ENCODE measurements at places on chromosomes 5 and 9.
A peak's percentile ranks its signal among the peaks of the same experiment; 100 is the strongest.

DNA sequence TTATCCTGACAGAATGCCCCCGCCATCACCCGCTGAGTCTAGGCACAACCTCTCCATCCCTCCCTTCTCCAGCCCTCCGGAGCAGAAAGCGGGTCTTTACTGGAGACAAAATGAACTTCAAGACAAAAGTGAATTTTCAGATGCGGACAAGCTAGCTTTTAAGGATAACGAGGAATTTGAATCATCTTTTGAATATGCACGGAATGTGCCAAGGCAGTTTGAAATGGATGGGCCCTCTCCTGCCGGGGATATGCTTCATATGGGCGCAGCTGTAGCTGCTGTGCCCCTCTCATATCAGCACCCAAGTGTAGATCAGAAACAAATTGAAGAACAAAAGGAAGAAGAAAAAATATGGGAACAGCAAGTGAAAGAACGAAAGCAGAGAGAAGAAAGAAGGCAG lies 37.5 kb downstream of the CPLANE1 start:
- no peak for DNase-seq

DNA sequence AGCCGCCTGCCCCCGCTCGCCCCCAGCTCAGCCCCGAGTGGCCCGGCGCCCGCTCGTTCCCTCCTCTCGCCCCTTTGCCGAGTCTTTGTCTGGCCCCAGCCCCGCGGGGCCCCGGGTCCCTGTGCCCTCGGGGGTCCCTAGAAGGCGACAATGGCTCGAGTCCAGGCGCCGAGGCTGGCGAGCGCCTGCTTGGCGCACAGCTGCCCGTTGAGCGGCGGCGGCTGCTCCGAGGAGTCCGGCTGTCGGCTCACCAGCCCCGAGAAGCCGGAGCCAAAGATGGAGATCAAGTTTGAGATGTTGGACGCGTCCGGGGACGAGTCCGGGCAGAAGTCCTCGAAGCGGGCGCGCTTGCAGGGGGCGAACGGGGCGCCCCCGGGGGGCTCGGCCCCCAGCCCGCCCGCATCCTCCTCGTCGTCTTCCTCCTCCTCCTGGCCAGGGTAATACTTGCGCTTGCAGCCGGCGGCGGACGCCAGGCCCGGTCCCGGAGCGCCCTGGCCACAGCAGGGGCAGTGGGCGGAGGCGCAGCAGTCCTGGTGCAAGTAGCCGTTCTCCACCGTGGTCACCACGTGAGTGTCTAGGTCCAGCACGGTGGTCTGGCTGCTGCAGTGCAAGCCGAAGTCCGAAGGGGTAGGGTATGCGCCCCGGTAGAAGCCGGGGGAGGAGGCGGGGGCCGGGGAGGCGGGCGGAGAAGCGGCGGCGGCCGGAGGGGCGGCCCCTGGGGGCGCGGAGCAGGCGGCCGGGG lies 1.2 kb downstream of the IER5L start:
- peak; percentile 33 for DNase-seq

- peak; percentile 77 for DNase-seq
Measured at GRCh38 chr5:151597749-151598148, 6.6 kb upstream of the FAT2 start.

GRCh38 chr5:20434786-20435185 lies 446.8 kb upstream of the CDH18 start:
- DNase-seq = no peak

DNA sequence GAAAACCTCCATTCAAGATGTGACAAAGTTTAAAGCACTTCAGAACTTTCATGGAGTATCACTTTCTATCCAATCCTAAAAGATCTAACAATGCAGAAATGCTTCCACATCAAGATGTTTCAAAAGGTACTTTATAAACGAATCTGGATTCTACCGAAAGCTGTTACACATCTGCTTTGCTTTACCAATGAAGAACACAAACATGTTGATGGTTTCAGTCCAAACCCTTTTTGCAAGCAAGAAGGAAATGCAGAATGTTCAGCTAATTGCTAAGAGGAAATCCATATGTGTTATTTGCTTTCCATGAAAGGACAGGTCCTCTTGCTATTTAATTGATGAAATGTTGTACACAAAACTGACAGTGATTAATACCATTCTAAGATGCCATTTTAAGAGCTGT lies 419.6 kb downstream of the EFNA5 start:
- DNase-seq = no peak

DNA sequence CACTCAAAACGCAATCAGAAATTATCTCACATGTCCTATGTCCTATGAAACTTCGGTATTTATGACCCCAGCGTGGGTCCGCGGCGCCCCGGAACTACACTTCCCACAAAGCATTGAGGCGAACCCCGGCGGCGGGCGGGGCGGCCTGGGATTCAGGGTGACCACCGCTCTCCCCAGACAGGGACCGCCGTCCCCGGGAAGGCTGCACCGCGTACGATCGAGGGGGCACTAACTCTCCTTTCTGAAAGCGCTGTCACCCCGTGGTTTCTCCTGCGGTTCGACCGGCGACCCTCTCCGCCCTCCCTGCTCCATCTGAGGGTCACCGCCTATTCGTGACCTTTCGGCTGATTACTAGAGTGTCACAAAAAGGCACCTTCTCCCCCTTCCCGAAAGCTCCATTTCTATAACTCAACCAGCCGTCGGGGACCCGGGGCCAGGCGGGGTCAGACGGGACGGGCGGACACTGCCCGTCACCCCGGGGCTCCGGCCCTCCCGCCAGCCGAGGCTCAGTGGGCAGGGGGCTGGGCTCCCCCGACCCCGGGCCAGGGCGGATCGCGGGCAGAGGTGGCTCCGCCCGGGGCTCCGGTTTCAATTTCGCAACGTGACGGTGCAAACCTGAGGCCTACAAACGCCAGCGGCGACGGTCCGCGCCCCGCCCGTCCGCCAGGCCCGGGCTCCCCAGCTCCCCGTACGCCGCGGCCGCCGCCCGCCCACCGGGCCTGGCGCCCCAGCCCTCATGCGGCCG lies 1.3 kb downstream of the ECPAS start:
- DNase-seq = peak; percentile 75

DNA sequence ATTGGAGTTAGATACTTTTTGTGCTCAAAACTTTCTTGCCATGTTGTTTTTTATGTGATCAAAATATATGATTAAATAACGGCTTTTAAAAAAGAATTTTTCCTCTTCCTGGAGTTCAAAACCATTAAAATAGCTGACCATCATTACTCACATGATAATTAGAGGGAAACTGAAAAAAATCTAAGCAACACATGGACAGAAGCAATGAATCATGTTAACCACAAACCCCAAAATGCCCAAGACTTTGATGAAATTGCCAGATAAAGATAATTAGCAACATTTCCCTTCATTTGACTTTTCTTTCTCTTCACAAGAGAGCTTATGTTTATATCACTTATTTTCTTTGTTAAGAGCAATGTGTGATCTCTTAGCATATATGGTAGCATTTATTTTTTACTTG lies 1294.2 kb downstream of the EFNA5 start:
- no peak for DNase-seq

- peak; percentile 49 for DNase-seq
Measured at GRCh38 chr9:76352026-76352620, 42.1 kb downstream of the RFK start.
